ENCODE measurements at places on chromosomes 2 and 18.

GRCh38 chr2:197487385-197487784 is 12.3 kb downstream of the HSPD1 start:
- no peak for DNase-seq

DNA sequence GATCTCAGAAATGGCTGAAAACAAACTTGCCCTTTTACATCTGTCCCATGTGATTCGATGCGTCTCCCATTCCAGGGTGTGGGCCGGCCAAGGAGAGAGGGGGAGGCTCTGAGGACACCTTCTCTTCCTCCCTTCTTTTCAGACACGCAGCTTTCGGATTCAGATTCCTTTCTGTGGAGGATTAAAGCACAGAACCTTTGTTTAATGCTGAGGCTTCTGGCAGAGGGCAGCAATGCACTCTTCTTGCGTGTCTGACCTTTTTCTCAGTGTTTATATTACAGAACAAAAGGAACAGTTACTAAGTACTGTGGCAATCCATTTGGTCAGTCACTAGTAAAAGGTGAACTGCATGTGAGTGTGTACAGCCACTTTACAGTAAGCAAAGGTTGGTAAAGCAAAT is 268.9 kb upstream of the CCDC68 start:
- no peak for DNase-seq

- no peak for DNase-seq
Measured at GRCh38 chr18:31190919-31191318, 28.3 kb upstream of the DSC1 start.

- no peak for DNase-seq
Measured at GRCh38 chr2:179059026-179059700, 9.2 kb upstream of the CCDC141 start.

GRCh38 chr18:59229191-59229590 is 9.2 kb downstream of the GRP start:
- no peak for DNase-seq

DNA sequence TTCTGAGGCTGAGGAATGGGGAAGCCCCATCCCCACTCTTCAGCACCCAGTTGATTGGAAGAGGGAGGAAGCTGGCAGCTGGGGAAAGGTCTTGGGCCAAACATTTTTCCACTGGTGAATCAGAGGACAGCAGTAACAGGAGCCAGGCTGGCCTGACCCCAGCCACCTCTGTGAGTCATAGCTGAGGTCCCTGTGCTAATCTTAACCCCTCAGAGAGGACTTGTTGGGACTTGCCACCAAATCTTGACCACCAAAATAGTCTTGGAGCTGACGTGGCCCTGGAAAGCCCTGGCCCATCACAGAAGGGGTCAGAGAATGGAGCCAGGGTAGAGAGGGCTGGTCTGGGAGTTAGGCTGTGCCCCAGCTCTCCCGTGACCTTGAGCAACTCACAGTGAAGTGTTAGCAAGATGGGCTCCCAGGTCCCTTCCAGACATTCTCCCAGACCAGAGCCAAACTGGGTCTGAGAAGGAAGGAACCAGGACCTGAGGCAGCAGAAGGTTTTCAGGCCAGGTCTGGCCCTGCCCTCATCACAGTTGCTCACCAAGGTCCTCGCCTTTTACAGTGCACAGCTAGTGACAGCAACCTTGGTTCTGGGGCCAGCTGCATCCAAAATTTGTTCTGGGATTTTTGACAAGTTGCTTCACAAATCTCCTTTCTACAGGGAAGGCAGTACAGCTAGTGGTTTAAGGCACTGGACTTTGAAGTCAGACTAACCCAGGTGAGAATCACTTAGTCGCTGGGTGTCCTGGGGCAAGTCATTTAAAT is 266.6 kb downstream of the CYP26B1 start:
- DNase-seq: peak; percentile 51

GRCh38 chr18:35852786-35853185 is 119.7 kb upstream of the RMP24 start:
- DNase-seq: no peak

GRCh38 chr2:61162721-61163120 is 733 bp downstream of the C2orf74 start:
- no peak for DNase-seq

- no peak for DNase-seq
Measured at GRCh38 chr2:150605664-150606063, 118.2 kb upstream of the RND3 start.

- peak; percentile 60 for DNase-seq
Measured at GRCh38 chr2:47272031-47272864, 117.1 kb upstream of the STPG4 start.

DNA sequence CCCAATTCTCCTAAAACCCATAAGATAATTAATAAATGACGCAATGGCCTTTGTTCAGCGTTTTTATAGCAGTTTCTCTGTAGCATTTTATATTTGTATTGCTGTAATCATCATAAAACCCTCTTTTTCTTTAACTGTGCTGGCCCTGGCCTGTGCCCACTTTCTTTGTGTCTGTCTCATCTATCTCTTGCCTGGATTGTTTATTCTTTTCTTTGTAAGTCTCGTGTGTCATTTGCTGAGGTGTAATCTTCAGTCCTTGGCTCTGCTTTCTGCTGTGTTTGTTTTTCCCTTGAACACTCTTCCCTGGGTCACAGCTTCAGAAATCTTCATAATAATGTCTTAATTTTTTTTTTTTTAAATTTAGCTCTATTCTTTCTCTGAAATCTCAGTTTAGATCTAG is 525.8 kb upstream of the LINC00305 start:
- no peak for DNase-seq

DNA sequence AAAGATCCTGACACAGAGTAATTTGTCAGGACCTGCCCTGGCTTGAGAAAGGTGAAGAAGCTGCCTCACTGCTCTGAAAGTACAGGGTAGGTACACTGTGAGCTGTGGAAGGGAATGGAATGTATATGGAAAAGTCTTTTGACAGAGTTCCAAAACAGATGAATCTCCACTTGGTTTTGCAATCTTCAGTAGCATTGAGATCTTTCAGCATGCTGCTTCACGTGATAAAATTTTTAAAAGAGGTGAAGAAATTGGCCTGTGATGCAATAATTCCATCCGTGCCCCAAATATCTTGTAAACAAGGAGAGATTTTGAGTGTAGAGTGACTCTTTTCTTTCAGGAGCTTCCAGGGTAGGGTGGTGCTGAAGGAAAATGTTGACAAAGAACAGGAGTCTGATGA is 123.1 kb downstream of the OSR1 start:
- no peak for DNase-seq

DNA sequence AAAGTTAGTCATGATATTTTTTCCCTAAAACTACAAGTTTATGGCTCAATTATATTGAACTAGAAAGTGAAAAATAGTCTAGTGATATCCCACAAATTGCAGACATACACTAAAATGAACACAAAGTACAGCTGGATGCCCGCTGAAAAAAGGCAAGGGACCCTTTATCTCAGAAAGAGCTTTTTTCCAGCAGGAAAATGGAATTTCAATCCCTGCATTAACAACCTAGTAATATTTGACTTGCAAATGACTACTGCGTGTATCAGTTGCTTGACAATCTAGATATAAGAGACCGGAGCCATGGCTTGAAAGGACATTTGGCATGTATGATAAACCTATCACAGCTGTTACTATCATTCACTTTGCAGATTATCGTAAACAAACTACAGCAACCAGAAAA is 49.1 kb downstream of the LRPPRC start:
- no peak for DNase-seq

- no peak for DNase-seq
Measured at GRCh38 chr18:60892855-60893254, 440.4 kb upstream of the CDH20 start.

GRCh38 chr18:58805467-58806187 is 59.0 kb upstream of the ZNF532 start:
- DNase-seq: no peak

GRCh38 chr2:72116081-72116533 is 31.6 kb downstream of the CYP26B1 start:
- DNase-seq: no peak

GRCh38 chr2:61775956-61776570 is 77.8 kb downstream of the FAM161A start:
- no peak for DNase-seq

- no peak for DNase-seq
Measured at GRCh38 chr2:240121675-240122074, 14.4 kb downstream of the COPS9 start.

DNA sequence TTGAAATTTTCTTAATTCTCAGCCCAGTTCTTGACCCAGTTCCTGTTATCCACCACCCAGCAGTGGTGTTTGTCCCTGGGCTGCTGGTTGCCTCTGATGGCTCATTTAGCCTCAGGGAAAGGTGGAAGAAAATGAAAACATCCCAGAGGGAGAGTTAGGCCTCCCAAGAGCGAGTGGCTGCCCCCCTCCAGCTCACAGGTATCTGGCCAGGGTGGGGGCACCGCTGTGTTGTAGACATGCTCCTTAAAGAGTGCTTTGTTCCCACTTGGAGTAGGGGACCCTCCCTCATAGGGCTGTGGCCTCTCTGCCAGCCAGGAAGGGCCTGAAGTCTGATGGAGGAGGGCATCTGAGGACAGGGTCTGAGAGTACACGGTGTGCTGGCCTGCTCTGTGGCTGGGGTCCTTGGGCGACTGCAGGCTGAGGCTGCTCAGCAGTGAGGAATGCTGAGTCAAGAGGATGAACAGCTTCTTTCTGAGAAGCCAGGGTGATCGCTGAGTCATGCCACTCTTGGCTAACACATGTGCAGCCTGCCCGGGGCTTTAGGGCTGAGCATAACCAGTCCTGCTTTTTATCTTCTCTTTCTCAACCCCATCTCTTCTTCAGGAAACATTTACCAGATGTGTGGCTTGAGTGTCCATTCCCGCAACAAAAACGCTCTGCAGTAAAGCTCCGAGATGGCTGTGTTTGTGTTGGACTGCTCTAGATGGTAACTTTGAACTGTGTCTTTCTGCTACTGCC is 72.3 kb downstream of the IL1R2 start:
- peak; percentile 93 for DNase-seq

- no peak for DNase-seq
Measured at GRCh38 chr2:71640489-71640888, 187.1 kb downstream of the DYSF start.

DNA sequence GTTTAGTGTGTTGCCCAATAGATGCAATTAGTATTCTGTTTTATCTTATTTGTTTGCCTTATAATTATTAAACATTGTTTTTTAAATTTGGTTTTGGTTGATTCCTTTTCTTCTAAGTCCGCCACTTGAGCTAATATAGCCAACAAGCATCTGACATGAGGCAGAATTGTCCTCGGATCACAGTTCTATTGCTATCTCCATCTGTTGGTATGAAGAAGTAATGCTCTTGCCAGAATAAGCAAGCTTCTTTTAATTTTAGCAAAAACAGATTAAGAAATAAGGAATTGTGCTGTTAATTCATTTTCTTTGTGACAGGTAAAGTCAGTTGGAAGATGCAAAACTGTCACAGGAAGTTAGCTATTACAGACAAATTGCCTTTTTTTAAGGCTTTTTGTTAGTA is 54.3 kb downstream of the R3HDM1 start:
- DNase-seq: no peak

DNA sequence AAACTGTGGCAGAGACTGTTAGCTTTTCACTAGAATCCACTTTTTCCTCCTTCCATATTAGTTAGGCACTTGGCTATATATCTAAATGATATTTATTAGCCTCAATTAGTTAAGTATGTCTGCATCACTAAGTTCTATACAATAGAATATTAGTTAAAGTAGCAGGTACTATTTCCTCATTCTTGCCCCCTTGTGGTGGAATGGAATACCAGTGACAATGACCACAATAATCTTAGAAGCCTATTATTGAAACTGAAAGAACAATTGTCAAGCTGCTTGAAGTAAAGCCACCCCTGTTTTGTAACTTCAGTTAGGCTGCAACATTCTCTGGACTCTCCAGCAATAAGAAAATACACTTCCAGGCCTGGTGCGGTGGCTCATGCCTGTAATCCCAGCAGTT is 476.3 kb upstream of the VWC2L start:
- DNase-seq: no peak

- no peak for DNase-seq
Measured at GRCh38 chr2:25964891-25965290, 17.4 kb downstream of the KIF3C start.

DNA sequence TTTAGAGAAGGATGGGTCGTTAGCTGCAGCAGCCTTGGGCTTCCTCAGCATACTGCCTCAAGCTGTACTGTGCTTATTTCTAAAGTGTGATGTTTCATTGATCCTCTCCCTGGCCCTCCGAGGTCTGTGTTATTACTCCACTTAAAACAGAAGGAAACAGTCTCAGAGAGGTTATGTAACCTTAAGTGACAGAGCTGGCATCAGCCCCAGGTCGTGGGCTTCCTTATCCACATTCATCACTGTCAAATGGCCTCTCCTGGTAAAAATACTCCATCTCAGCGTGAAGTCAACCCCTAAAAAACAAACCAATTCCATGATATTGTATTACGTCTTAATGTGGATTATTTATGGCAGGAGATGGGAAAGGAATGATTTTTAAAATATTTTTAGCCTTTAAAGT is 153.3 kb upstream of the NOSTRIN start:
- no peak for DNase-seq

DNA sequence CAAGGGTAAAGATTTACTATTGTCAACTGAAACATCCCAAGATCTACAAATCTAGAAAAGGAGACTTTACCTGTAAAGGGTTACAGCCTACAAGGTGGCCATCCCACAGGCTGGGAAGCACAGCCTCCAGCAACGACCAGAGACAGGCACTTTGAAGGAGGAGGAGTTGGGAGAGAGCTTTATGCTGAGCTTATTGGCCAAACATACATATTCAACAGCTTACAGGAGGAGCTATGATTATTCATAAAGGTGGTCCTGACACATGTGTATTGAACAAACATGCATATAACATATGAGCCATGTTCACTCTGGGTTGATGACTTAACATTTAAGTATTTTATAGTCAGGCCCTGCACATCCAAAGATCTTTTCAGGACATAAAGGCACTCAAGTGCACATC is 11.1 kb upstream of the ABCA12 start:
- no peak for DNase-seq

- DNase-seq: no peak
Measured at GRCh38 chr18:50662775-50663383, 103.0 kb downstream of the MAPK4 start.

DNA sequence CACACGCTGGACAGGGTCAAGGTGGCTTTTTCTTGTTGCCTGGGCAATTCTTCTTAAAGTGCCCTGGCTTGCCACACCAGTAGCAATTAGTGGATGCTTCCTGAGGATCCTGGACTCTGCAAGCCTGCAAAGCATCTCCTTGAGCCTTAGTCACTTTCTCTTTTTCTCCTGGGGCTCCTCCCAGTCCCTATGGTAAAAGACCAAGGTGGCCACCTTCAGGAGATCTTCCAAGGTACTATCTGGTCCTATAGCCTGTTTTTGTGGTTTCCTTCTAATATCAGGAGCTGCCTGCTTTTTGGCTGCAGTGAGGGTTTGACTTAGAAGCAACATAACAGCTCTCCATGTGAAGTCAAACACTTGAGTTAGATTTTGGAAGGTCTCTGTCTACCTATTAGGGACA is 33.3 kb upstream of the GMCL1 start:
- peak; percentile 19 for DNase-seq

DNA sequence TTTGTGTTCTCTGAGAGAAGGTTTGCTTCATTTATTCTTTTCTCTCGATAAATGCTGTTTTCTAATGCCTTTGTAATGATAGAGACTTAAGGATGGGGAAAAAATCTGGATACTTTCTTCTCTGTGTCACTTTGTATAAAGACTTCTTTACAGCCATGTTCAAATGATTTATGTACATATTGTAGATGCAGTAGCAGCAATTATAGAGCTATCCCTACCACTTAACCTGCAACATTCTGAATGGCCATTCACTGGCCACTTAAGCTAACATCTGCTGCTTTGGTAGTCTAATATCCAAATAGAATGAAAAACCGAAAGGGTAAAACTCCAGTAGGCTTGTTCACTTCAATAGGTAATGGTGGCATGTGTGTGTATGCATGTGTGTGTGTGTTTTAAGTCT is 97.8 kb downstream of the CSRNP3 start:
- DNase-seq: no peak

- DNase-seq: no peak
Measured at GRCh38 chr2:166134252-166135151, 6.7 kb upstream of the SCN1A start.

All from hematopoietic multipotent progenitor cell treated with erythropoietin and hydrocortisone succinate and interleukin-3 and kit ligand, for 17 days (in vitro differentiated cells).